Stimulated activated CD8-positive, alpha-beta memory T cell treated with anti-CD3 and anti-CD28 coated beads, Interleukin-7, amount 100 ng/mL, for 24 hours (primary cell): ENCODE measurements at places on chromosomes 12 and 14.

DNA sequence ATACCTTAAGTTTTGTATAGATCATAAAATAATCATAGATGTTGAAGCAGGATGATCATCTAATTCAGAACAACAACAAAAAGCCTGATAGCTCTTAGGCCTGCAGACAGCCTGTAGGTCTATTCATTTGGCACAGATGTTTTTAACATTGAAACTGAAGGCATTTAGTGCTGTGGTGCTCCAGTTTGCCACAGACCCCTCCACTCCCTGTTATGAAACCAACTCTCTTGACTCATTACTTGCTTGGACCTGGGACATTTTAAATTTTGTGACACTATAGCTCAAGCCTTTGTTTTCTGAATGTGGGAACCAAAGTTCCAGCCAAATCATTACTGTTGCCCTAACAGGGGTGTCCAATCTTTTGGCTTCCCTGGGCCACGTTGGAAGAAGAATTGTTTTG lies 9.1 kb downstream of the PRKCH start:
- DNase-seq, result no peak

GRCh38 chr12:49847161-49847560 lies 4.3 kb upstream of the BCDIN3D start:
- DNase-seq, result no peak

DNA sequence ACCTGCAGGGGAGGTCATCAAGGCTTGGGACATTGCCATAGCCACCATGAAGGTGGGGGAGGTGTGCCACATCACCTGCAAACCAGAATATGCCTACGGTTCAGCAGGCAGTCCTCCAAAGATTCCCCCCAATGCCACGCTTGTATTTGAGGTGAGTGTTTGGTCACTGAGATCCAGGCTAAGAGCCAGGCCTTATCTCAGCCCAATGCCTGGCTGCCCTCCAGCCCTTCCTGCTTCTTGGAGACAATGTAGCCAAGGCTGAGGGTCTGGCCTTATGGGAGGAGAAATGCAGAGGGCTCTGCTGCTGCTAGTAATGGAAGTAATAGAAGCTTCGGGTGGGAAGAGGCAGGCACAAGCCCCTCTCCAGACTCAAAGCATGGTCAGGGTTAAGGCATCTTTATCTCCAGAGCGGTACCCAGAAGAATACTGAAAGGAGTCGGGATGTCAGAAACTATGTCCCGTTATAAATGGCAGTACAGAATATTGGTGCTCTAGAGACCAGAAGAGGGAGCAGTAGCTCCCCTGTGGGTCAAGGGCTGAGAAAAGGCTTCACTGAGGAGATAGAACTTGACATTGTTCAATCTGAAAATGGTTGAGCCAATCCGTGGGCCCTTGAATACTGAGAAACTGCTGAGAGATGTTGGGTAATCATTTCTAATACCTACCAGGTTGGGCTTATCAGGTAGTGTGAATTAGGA lies 3.1 kb downstream of the FKBP4 start:
- no peak for DNase-seq

- no peak for DNase-seq
Measured at GRCh38 chr12:49089821-49090773, 4.5 kb downstream of the DHH start.

DNA sequence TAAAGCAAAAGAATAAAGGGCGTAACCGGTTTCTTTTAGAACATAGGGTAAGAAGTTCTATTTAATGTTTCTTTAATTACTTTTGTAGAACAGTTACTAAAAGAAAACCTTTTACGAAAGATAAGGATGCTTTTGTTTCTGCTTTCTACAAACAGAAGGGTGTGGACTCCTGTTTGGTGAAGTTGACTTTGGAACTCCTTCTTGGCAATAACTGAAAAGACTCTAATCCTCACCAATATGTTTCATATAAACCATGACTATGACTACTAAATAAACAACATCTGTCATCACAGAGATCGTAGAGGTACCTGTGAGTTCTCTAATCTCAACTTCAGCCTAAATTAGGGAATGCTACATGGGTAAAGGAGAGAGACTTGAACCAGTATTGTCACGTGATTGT lies 210.8 kb upstream of the FLRT2 start:
- DNase-seq, result no peak

GRCh38 chr12:41074473-41074769 lies 113.7 kb upstream of the PDZRN4 start:
- DNase-seq, result no peak

DNA sequence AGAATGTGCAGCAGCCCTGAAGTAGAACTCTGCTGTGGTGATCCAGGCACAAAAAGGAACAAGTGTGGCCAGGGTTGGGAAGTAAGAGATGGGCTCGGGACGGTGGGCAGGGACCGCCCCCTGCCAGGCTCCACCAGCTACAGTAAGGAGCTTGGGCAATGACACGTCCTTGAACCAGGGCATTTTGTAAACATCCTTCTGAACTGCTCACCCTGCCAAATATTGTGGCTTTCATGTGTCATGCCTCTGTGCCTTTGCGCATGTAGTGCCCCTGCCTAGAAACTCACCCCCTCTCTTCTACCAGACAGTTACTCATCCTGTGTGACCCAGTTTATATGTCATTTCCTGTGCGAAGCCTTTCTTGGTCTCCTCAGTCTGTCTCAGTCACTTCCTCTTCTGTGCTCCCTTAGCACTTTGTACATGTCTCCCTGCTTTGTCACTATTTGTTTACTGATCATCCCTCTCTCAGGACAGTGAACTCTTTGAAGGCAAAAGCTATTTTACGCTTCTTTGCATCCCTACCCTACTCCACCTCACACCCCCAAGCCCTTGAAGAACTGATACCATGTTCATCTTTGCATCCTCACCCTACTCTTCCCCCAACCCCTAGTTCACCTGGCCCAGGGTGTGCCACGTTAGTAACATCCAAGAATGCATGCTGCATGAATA lies 108.9 kb upstream of the PLEKHG7 start:
- DNase-seq, result peak; percentile 42

- no peak for DNase-seq
Measured at GRCh38 chr14:103816991-103817390, 30.4 kb downstream of the PPP1R13B start.

DNA sequence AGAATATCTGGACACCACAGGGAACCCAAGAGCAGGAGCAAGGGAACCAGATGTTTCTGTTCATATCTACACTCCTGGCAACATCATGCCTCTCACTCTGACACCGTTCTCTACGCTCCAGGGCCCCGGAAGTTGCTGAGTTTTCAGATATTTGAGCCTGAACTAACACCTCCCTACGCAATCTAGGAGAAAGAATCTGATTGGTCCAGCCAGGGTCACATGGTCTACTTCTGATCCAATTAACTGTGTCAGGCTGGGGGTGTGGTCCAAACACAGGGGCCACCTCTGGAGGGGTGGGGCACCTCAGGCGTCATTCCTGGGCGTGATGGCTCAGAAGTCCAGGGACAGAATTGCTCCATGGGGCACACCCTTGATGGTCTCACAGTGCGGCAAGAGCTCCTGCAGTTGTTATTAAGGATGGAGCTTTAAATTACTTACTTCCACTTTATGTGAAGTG lies 165.5 kb downstream of the PTPN11 start:
- no peak for DNase-seq

DNA sequence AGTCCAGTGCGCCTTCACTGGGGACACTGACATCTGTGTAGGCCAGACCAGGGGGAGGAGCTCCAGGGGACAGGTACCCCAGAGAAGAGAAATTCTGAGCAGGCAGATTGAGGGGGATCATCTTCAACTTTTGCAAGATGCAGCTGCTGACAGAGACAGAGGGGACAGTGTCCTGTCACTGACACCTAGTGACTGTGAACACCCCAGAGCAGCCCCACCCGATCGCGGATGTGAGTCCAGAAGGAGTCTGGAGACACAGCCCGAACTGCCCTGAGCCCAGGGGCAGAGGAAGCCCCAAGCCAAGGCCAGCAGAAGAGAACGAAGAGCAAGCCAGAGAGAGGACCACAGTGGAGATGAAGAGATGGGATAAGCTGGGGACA lies 21.7 kb upstream of the LRTM2 start:
- no peak for DNase-seq

- DNase-seq, result no peak
Measured at GRCh38 chr12:119678459-119678858, 10.5 kb downstream of the PRKAB1 start.

- no peak for DNase-seq
Measured at GRCh38 chr14:99280852-99281251, 8.9 kb upstream of the BCL11B start.

- DNase-seq, result no peak
Measured at GRCh38 chr14:71324767-71325272, 417.6 kb downstream of the PCNX1 start.

GRCh38 chr12:58206876-58207275 lies 265.5 kb downstream of the ATP23 start:
- no peak for DNase-seq

- DNase-seq, result no peak
Measured at GRCh38 chr12:118586433-118586832, 210.1 kb downstream of the SUDS3 start.

DNA sequence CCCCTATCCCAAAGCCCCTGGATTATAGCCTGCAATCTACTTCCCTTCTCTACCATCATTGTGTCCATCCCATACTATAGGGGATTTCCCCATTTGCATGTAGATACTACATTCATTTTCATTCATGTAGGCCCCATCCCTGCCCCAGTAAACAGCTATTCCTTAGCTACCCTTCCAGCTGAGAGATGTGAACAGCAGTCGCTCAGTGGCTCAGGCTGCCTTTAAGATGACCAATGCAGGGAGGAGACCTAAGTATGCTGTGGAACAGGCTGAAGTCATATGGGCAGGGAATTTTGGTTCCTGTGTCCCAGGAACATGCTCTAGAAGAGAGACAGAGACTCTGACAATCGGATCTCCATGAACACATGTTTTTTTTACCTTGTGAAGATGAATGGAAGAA lies 481.2 kb upstream of the SYT1 start:
- no peak for DNase-seq

- DNase-seq, result no peak
Measured at GRCh38 chr12:21828136-21828775, 53.8 kb upstream of the KCNJ8 start.

DNA sequence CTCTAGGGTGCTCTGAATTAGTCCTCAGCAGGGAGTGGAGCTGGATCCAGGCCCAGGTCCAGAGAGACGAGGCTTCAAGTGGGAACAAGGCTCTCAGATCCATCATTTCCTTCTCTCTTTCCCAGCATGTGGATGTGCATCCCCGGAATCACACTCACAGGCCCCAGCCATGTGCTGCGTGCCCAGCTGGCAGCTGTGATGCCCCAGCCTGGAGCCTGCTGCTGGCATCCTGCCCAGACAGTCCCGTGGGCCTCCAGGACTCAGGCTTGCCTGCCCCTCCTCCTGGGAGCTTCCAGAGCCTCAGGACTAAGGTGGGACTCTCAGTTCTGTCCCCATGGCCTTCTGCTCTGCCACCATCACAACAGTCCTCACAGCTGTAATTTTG lies 6.2 kb upstream of the KRT84 start:
- DNase-seq, result no peak

DNA sequence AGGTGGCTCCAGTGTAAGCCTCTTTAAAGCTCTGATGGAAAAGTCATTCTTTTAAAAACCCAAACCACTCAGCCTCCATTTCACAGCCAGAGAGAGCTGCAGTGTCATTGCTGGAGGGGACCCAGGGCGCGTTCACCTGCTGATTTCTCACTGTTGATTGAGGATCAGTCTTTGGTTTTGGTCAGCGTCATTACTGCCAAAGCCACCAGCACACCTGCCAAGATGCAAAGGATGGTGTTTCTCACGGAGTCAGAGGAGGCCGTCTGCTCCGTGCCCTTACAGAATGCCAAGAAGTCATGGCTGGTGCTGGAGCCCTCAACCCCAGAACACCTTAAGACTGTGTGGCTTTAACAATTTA lies 32.8 kb upstream of the BATF start:
- DNase-seq, result no peak

- no peak for DNase-seq
Measured at GRCh38 chr14:68042586-68043210, 223.1 kb downstream of the RAD51B start.

DNA sequence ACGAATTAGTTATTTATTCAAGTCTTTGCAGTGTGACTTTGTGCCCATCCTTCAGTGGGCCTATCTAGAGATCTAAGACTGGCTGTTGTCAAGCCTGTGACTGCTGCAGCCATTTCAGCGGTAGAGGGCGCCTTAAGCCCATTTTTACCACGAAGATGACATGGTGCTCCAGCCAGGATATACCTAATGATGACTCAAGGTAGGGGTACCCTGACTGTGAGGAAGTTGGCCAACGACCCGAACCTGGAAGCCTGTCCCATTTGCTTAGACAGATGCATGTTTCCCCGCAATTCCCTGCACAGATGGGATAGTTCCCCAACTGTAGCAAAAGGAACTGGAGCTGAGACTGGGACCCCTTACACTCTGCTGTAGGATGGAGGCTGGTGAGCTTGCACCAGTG lies 41.3 kb downstream of the RAB3IP start:
- DNase-seq, result no peak

DNA sequence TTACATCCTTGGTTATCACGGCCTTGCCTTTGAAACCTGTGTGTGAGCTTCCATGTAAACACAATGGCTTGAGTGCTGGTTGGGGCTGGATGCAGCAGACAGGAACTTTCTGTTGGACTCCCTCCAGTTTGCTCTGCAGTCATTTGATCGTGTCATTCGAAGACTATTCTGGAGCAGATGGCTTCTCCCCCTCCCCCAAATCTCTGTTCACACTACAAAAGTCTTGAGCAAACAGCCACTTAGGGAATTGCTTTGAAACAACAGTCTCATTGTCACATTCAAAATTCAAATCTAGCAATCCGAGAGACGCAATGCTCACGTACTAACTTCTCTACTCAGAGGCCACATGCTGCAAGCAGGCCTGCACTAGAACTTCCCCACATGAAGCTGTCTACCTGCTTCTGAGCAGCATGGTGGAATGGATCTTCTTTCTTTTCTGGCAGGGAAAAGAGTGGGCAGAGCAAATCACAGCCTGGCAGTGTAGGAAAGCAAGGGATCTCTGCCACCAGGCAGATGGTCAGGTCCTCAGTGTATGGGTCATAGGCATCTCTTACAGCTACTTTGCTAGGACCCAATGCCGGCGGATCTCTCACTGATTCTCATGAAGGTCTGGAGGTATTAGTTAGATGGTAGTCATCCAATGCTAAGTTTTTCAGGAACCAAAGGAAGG lies 214.2 kb downstream of the PPM1H start:
- DNase-seq, result no peak

DNA sequence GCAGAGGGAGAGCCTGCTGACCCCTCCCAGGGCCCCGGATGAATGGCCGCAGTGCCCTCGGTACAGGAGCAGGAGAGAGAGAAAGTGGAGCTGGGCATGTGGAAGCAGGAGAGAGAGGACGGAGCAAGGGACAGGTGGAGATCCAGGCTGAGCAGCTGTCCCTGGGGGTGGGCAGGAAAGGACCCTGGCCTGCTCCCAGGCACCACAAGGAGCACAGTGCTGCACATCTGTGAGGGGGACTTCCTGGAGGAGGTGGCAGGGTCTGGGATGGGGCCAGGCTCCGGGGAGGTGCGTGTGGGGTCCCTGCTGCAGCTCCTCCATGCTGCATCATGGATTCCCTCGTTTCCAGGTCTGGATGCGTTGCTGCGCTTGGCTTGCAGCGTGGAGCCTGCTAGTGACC lies 13.0 kb upstream of the DLK1 start:
- DNase-seq, result no peak

DNA sequence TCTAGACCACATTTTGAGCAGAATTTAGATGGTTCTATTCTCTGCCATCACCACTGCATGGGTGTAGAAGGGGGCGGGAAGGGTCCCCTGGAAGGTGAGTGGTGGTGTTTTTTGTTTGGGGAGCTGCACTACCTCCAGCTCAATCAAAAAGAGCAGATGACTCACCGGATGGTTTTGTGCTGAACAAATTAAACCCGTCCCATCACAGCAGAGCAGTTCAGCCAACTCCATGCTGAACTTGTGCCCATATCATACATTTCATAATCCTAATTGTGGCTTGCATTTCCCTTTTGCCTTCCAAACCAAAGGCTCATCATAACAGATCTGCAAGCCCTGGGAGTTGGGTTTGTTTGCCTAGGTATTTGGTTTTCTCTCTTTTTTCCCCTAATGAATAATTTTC lies 53.0 kb upstream of the RPH3A start:
- DNase-seq, result no peak
